Naive thymus-derived CD4-positive, alpha-beta T cell (primary cell): ENCODE measurements at places on chromosomes 3 and 15. TPM values are rescaled to one million over a fixed set of nuclear protein-coding genes. Genes with fewer than 3 reads are reported as not detected.

GRCh38 chr3:135191708-135192107, 396.6 kb downstream of the EPHB1 start:
- H3K27me3 ChIP-seq: no peaks in the 10 kb centered on the region
- H3K27ac ChIP-seq: no peak overlapping the region
- no peaks in the 10 kb centered on the region for H3K4me1 ChIP-seq
- no peak for DNase-seq
- no peak overlapping the region for H3K4me3 ChIP-seq
- no peaks in the 10 kb centered on the region for H3K36me3 ChIP-seq

PIGZ gene
- 2.4 and 2.7 TPM in 2 replicates for total RNA-seq

- H3K4me3 ChIP-seq: no peak overlapping the region
- no peaks in the 10 kb centered on the region for H3K27me3 ChIP-seq
- peaks cover 3% of the 10 kb centered on the region for H3K4me1 ChIP-seq
- no peaks in the 10 kb centered on the region for H3K36me3 ChIP-seq
Observed at GRCh38 chr3:67357610-67358458, 296.6 kb downstream of the SUCLG2 start.

DNA sequence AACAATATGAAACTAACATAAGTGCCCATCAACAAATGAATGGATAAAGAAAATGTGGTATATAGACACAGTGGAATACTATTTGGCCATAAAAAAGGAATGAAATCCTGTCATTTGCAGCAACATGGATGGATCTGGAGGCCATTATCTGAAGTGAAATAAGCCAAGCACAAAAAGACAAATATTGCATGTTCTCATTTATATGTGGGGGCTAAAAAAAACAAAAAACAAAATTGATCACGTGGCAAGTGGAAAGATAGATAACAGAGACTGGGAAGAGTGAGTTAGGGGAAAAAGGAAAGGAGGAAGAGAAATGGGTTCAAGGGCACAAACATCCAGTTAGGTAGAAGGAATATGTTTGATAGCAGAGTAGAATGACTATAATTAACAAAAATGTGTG, 155.9 kb upstream of the BHLHE40 start:
- H3K27me3 ChIP-seq: no peaks in the 10 kb centered on the region
- DNase-seq: no peak

DNA sequence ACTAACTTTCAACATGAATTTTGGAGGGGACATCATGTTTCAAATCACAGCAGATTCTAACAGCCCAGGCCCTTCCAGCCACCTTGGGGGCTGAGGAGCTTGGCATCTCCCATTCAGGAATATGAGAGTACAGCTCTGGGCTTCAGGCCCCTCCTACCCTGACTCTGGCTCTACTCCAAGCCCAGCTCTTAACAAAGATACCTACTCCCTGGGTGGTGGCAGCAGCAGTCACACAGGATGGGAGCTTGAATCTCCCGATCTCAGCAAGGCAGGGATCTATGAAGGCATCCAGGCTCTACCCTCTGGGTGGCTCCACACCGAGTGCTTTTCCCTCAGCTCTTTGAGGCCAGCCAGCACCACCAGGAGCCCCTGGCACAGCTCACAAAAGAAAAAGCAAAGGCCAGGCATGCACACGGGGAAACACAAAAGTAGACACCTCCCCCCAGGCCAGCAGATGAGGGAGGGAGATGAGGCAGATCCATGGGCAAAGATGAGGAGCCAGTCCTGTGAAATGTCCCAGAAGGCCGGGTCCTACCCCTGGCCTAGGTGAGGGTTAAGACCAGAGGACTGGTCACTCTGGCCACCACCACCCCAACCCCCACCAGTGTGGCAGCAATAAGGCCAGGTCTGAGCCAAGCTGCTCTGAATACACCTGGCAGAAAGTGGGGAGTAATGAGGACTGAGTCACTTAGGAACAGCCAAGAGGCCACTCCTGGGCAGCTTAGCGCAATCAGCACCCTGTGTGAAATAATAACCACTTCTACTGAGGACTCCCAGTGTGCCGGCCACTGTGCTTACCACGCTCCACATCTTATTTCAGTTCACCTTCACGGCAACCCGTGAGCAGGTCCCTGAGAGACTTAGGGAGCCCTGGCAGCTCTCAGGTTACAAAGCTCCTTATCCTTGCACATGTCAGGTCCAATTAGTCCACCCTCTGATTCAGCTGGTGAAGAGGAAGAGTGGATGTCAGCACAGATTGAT, 24.3 kb downstream of the PLA2G4F start:
- no peak for DNase-seq
- no peak overlapping the region for H3K27ac ChIP-seq
- no peaks in the 10 kb centered on the region for H3K4me1 ChIP-seq
- H3K4me3 ChIP-seq: no peak overlapping the region
- H3K27me3 ChIP-seq: no peaks in the 10 kb centered on the region

DNA sequence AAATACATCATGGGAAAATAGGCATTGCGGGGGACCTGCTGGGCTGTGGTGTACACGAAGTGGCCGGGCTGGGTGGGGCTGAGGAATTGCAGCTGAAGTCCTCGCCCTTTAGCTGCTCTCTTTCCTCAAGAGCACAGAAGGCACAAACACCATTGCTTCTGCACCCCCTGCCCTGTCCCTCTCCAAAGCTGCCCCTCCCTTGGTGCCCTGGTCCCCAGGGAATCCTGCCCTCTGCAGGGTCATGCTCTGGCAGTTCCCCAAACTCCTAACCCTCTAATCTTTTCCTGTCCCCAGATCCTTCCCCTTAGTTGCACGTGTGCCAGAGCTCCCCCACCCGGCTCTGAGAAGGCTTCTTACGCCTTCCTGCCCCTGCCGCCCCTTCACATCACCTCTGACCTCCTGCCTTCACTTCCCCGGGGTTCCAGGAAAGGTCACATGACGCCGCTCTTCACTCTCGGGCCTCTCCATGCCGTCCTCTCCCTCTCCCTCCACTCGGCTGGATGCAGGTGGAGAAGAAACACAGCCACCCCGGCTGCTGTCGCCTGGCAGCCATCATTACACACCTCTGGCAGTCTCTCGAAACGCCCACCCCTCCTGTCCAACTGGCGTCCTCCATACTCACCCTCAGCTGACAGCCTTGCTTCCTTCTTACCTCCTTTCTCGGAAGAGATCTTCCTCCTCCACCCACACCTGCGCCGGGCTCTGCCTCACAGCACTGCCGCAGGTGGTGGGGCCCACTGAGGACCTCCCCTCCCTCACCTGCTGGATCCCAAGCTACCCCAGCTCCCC, 6.9 kb upstream of the PCSK6 start:
- no peak overlapping the region for H3K27ac ChIP-seq
- no peaks in the 10 kb centered on the region for H3K27me3 ChIP-seq
- no peaks in the 10 kb centered on the region for H3K36me3 ChIP-seq
- no peak overlapping the region for H3K4me3 ChIP-seq
- H3K4me1 ChIP-seq: no peaks in the 10 kb centered on the region

DNA sequence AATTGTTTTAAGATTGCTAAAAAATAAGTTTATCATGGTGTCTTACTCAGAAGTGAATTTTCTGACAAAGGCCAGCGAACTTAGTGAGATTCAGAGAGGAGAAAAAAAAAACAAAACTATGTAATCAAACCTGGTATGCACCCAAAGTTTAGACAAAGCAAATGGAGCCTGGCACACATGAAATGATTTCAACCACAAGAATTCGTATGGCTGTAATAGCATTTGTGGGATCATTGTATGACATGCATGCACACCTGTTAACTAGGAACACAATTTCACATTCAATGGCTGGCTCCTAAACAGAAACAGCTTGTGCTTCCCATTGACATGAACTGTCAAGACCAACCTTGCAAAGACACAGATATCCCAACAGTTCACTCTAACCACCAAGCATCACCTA, 94.6 kb downstream of the ZIC4 start:
- no peak for DNase-seq
- no peaks in the 10 kb centered on the region for H3K4me1 ChIP-seq
- H3K4me3 ChIP-seq: no peak overlapping the region

ARL14 gene
- total RNA-seq: not detected

GRCh38 chr3:150636258-150636657, 33.1 kb downstream of the SELENOT start:
- H3K27ac ChIP-seq: no peak overlapping the region
- H3K4me3 ChIP-seq: no peak overlapping the region
- no peaks in the 10 kb centered on the region for H3K36me3 ChIP-seq
- no peaks in the 10 kb centered on the region for H3K27me3 ChIP-seq
- no peak for DNase-seq
- H3K4me1 ChIP-seq: peaks cover 13% of the 10 kb centered on the region
